CD4-positive, alpha-beta T cell treated with Interleukin-4 for 1 hour (primary cell): ENCODE measurements at places on chromosomes 7 and 10.

DNA sequence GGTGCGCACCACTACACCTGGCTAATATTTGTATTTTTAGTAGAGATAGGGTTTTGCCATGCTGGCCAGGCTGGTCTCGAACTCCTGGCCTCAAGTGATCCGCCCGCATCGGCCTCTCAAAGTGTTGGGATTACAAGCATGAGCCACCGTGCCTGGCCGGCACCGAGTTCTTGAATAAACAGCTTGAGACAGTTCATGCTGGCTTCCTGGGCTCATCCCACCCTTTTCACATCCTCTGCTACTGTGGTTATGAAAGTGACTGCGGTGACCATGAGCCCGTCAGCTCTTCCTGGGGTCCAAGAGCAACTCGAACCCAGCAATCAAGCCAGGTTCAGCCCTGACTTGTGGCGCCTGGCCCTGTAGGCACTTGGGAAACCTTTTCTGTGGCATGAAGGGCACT is 38.7 kb downstream of the HIP1 start:
- no peak for DNase-seq

DNA sequence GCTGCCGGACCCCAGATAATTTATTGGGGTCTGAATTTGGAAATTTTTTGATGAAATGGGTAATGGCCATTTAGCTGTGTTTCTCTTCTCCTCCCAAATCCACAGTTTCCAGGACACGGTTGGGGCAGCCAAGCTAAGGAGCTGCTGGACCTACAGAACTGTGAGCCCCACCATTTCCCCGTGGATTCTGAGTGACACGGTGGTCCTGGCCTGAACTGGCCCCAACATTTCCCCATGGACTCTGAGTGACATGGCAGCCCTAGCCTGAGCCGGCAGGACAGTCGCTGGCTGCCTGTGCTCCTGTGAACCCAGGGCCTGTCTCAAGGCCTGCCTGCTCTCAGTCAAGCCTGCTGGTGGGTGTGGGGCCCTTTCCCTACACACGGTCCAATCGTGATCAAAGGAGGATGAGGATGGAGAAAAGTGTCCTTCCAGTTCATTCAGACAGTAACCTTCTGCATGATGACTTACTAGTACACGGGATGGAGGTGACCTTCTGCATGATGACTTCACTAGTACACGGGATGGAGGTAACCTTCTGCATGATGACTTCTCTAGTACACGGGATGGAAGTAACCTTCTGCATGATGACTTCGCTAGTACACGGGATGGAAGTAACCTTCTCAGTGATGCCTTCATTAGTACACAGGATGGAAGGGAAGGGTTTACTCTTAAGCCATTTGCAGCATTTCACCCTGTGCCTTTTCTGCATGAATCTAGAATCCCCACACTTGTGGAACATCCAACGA is 359.9 kb downstream of the GLRX3 start:
- DNase-seq: no peak

GRCh38 chr10:10462151-10462941 is 555.3 kb upstream of the CELF2 start:
- no peak for DNase-seq

DNA sequence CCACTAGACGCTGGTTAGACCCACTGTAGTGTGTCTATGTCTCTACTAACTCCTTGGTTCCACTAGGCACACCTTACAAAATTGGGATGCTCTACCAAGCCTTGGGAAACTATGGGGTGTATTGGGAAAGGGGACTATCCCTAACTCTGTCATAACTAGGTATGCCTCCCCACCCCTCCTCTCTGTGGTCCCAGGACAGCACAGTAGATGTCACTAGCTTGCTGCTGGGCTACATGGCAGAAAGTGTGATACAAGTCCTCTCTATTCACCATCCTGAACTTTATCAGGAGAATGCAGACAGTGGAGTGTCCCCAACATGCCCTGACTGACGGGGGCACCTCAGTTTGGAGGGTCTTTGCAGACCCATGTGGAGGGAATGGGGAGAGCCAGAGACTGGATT is 30.3 kb upstream of the TMEM273 start:
- DNase-seq: no peak

- no peak for DNase-seq
These were observed 109.3 kb downstream of the TCF7L2 start for GRCh38 chr10:113059371-113059780.

- no peak for DNase-seq
These were observed 28.3 kb upstream of the PRSS1 start for GRCh38 chr7:142720986-142721385.

- no peak for DNase-seq
These were observed 197.5 kb downstream of the ARL4A start for GRCh38 chr7:12884856-12885440.

GRCh38 chr10:66639371-66639770 is 286.5 kb upstream of the LRRTM3 start:
- DNase-seq: no peak

DNA sequence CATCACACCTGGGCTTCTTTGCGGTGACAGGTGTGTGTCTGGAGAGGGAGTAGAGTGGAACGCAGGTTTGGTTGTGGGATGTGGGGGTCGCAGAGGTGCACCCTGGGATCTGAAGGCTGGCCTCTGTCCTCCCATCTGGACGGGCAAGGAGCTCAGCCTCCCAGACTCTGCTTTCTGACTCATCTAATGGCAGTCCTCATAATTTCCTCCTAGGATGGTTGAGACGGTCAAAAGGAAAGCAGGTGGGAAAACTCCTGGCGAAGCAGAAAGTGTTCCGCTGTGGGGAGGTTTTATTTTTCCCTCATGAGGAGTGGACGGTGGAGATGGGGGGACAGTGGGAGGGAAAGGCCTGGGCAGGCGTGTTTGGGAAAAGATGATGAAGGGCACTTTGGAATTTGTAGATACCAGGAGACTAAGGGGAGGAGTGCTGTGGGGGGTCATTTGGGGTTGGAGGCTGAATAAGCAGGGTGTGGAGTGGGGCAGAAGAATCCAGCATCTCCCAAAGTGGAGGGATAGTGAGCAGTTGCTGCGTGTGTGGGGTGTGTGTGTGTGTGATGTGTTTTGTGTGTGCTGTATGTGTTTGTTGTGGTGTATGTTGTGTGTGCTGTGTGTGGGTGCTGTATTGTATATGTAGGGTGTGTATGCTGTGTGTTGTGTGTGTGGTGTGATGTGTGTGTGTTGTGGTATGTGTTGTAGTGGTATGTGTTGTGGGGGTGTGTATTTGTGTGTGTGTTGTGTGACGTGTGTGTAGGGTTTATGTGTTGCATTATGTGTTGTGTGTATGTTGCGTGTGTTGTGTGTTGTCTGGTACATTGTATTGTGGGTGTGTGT is 97.2 kb upstream of the PODXL start:
- DNase-seq: no peak

DNA sequence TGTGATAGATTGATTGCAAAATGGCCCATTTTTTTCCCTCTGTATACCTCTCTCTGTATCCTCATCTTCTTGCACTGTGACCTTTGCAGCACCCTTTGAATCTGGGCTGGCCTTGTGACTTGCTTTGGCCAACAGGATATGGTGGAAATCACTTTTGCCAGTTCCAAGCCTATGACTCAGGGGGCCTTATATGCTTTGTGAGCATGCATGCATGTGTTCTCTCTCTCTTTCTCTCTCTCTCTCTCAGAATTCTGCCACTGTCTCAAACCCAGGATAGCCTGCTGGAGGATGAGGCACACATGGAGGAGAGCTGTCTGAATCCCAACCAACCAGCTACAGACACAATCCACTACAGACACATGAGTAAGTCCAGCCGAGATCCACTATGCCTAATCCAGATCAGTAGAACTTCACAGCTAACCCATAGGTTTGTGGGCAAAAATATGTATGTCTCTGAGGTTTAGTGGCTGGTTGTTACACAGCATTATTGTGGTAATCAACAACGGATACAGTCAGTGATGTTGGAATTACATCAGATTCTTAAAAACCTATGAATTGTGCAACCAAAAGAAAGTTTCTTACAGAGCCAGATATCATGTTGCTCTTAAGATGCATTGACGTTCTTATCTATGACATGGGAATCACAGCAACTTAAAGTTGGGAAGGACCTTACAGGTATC is 41.8 kb upstream of the ABCB4 start:
- no peak for DNase-seq

DNA sequence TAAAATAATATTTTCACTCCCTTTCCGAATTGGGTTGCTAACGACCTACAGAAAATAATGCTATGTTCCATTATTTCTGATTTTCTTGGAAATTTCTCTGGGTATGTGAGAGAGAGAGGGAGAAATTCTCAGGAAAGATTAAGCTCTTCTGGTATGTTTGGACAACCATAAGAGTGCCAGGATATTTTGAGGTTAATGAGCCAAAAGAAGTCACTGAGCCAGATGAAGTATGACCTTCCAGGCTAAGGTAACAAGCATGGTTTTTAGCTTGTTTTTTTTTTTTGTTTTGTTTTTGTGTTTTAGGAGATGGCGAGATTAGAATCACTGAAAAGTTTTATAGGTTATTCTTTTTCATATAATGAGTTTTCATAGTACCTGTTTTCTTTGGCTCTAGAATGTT is 171.0 kb upstream of the FOXP2 start:
- no peak for DNase-seq

DNA sequence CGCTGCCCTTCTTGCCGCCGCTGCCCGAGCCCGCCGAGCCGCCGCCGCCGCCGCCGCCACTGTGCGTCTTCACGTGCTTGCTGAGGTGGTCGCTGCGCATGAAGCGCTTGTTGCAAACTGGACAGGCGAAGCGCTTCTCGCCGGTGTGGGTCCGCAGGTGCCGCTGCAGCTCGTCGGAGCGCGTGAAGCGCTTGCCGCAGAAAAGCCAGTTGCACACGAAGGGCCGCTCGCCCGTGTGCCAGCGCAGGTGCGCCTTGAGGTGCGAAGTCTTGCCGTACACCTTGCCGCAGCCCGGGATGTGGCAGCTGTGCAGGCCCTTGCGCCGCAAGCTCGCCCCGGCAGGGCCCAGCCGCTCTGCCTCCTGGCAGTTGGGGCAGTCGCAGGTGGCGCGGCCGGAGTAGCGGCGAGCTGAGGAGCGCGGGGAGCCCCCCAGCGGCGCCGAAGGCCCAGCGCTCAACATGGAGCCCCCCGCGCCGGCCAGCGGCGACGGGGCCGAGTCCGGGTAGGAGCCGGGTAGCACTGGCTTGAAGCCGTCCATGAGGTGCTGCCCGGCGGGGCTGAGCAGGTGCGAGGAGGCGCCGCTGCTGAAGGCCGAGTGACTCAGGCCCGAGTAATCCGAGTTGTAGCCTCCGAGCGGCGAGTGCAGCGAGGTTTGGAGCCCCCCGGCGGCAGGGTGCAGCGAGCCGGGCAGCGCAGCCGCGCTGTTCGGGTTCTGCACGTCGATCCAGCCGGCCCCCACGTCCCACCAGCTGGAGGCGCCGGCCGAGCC is 2.1 kb downstream of the SP8 start:
- DNase-seq: no peak

DNA sequence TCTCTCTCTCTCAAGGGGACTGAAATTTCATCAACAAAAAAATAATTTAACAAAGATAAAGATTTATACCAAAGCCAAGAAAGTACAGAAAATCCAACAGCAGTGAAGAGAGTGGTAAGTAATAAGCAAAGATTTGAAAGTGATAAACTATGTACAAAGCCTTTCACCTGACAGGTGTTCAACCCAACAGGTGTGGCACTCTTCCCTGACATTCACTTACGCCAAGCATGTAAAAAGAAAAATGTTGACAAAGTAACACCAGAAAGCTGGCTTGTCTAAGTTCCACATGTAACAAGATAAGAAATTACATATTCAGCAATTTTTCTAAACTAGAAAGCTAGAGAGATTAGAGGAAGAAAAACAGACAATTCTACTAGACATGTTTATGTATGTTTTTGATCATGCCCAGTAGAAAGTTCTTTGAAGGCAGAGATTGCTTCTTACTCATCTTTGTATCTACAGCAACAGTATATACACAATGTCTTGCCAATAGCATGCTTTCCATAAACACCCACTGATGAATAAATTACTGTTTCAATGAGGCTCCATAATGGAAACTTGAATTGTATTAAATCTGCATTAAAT is 468.5 kb downstream of the PARD3 start:
- no peak for DNase-seq

- DNase-seq: no peak
These were observed 145.0 kb upstream of the CALCR start for GRCh38 chr7:93719546-93719945.

DNA sequence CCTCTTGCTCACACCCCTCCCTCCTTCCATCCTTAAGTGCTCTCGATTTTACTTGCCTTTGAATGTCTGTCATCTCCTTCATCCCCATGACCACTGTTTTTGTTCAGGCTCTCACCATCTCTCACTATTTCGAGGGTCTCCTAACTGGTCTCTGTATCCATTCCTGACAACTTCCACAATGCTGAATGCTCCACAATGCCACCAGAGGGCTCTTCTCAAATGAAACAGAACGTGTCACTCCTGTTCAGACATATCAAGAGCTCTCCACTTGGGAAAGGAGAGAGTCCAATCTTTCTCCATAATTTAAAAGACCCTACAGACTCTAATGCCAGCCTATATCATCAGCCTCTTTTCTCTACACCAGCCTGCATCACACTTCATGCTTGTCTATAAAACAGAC is 9.0 kb upstream of the SLC13A1 start:
- DNase-seq: no peak

DNA sequence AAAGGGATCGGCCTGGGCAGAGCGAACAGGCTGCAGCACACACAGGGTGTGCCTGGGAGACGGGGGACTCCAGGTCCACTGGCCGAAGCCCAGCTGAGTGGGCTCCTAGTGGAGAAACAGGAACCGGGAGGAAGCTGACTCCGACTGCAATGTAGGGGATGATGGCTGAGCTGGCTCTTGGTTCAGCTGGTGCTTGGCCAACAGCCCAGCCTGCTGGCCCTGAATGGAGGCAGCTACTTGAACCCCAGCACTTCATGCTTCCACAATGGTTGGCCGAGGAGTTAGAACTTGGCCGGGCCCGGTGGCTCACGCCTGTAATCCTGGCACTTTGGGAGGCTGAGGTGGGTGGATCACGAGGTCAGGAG is 27.0 kb upstream of the FRAT2 start:
- DNase-seq: no peak

GRCh38 chr7:1567896-1568510 is 1.8 kb downstream of the PSMG3 start:
- DNase-seq: no peak

GRCh38 chr10:50552771-50553535 is 70.8 kb downstream of the SGMS1 start:
- peak; percentile 23 for DNase-seq

DNA sequence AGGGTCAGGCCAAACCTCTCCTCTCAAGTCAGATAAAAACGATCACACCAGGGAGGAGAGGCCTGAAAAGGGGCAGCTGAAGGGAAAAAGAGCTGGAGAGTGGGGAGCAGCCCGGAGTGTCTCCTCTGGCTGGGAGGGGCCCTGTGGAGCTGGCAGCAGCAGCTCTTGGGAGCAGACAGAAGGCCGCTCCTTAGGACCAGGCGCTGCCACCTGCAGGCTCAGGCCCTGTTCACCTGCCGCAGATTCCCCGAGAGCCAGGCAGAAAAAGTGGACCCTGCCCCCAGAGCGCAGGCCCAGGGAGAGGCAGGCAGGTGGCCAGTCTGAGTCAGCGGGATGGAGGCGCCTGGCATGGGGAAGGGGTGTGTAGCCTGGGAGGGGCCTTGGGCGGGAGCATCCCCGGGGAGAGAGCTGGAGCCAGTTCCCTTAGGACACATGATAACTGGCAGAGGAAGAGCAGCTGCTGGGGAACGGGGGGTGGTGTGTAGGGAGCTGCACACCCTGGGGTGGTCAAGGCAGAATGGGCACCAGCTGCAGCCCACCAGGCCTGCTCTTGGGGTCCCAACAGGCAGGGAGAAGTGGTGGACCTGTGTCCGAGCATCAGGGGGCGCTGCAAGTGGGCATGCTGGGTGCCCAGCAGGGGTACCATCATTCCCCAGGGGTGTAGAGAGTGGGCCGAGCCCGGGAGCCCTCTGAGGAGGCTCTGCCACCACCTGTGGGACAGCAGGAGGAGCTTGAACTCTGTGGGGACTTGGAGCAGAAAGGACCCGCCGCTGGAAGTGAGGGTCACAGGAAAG is 177.2 kb upstream of the RHEB start:
- no peak for DNase-seq
